ENCODE measurements at places on chromosomes 6 and 20.

DNA sequence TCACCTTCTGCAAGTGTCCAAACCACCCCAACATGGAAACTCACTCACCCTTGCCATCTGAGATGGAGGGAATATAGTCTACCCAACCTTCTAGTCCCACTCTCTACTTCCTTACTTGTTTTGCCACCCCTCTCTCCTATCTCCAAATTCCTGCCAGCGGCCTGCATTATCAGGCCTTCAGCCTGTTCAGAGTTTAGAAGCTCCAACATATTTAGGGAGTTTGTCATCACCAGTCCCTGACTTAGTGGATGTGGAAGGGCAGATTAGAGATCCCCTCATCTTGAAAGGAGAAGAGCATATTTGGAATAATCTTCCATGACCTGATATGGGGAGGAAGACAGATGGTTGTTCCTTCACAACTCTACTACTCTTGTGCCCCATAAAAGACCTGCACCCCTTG lies 281.4 kb upstream of the MAP3K7 start:
- DNase-seq, result no peak

DNA sequence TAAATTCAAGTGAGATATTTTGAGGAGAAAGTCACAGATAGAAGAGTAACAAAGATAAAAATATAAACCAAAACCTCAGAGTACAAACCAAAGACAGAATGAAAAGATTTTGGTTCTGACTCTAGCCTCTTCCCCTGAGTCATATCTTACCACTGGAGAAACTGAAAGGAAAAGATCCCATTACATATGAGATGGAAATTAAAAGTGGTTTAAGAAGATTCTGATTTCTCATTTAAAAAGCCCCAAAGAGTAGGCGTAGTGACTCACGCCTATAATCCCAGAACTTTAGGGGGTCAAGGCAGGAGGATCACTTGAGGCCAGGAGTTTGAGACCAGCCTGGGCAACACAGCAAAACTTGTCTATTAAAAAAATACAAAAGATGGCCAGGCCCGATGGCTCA lies 30.6 kb downstream of the SPINT4 start:
- no peak for DNase-seq

- DNase-seq, result no peak
These were observed 4.7 kb downstream of the FAM210B start for GRCh38 chr20:56363491-56363890.

GRCh38 chr20:46123482-46124245 lies 5.5 kb downstream of the CD40 start:
- no peak for DNase-seq

DNA sequence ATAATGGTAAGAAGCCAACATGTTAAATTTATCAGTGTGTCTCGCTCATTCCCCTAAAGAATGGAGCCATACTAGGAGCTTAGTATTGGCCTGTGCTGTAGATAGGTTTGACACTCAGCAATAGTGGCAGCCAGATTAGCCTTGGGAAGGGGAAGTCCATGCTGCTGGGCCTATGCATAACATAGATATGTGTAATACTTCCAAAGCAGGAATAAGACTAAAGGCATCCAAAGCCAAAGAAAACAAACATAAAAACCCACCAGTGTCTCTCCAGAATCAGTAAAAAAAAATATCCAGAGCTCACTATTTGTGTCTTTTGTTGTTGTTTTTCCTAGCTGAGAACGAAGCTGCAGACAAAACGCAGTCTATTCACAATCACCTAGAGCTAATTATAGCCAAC lies 104.2 kb upstream of the STXBP5 start:
- no peak for DNase-seq

GRCh38 chr20:38306379-38306778 lies 2.4 kb downstream of the BPI start:
- no peak for DNase-seq

DNA sequence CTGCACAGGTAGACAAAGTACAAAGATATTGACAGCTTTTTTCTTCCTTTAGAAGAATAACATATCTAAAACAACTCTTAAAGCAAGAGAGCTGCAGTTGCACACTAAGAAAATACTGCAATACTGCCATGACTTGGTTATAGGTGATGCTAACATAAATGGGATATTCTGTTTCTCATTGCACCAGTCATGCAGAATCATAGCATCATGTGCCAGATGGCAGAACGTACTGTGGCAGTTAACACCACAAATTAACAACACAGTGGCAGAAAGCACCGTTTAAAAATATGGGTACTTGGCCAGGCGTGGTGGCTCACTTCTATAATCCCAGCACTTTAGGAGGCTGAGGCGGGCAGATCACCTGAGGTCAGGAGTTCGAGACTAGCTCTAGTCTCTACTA lies 7.4 kb downstream of the ASXL1 start:
- DNase-seq, result no peak

- DNase-seq, result no peak
These were observed 227.5 kb downstream of the UST start for GRCh38 chr6:148974351-148974750.

GRCh38 chr20:57400821-57401564 lies 9.8 kb downstream of the RBM38 start:
- no peak for DNase-seq

DNA sequence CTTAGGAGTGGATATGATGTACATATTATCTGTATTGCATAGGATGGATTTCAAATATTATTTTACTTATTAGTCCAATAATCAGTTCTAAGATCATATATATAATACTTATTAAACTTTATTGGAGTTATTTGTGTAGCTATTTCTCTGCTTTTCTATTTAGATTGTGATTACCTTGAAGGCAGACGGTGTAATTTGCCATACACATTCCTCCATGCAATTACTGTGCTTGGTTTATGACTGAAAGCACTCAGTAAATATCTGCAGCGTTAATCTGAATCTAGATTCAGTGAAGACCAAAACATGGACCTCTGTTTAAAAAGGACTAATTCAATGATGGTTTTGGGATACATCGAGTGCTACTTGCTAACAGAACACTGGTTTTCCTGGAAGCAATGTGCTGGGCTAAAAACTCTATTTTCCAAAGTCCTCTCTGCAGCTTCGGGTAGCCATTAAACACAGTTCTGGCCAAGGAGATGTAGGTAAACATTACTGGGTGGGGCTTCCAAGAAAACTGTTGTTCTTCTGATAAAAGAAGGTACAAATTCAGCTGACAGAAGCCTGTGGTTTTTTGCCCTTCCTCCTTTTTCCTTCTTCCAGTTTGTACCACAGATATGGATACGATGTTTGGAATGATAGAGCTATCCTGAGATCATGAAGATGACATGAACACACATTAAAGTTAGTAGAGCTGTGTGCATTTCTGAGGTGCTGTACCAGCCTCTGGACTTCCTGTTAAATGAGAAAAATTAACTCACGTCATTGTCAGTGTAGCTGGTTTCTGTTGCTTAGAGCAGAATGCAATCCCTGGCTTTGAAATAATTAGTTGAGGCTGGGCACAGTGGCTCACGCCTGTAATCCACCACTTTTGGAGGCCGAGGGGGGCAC lies 136.5 kb upstream of the NUP153 start:
- no peak for DNase-seq

- DNase-seq, result no peak
These were observed 185.3 kb upstream of the PREP start for GRCh38 chr6:105588123-105588710.

- DNase-seq, result no peak
These were observed 78.3 kb downstream of the CD109 start for GRCh38 chr6:73774311-73774774.

GRCh38 chr6:104956731-104957294 lies at the start of gene LIN28B:
Gene LIN28B, plus strand, starts transcription at chr6:104957107. Its CDS starts 144 bp downstream, at chr6:104957251.
- DNase-seq, result no peak

- DNase-seq, result no peak
These were observed 31.4 kb downstream of the TFEB start for GRCh38 chr6:41704028-41704427.

GRCh38 chr20:48414786-48415185 lies 413.0 kb downstream of the PREX1 start:
- DNase-seq, result no peak

DNA sequence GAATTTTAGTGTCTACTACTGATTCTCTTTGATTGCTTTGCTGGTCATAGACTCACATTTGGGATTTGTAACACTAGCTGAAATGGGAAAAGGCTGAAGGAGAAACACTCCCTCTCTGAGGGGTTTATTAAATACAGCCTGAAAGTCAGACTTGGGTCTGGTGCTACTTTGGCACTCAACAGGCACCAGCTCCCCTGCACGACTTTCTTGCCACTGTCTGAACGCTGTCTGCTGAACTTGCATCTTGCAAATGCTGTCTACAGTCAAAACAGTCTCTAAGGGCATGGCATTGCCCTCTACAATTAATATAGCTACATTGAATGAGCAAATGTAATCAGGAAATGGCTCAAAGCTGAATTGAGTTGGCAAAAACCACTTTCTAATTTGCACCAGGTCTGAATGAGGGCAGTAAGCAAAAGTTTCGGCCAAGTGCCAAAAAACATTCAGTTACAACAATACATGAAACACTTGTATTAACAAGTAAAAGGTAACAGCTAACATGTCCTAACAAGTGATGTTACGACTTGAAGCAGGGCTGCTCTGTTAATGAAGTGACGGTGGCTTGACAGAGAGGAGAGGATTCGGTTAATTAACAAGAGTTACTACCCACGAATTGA lies 119.5 kb downstream of the FOXC1 start:
- no peak for DNase-seq

GRCh38 chr6:33698494-33698893 lies 13.0 kb downstream of the UQCC2 start:
- DNase-seq, result no peak

GRCh38 chr6:16200321-16200883 lies 38.0 kb upstream of the GMPR start:
- DNase-seq, result no peak

DNA sequence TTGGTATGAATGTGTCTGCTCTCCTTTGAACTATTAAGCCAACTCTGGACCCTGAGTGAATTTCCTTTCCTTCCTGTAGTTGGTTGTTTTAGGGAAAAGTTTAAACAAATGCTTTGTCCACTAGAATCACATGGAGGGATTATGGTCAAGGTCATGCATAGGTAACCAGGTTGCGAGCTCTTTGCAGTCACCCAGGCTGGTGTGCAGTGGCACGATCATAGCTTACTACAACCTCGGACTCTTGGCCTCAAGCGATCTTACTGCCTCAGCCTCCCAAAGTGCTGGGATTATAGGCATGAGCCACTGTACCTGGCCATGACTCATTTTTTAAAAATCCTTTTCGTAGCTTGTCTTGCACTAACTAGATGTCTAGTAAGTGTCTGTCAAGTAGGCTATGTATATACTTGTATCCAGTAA lies 88.0 kb upstream of the SOX4 start:
- DNase-seq, result no peak

DNA sequence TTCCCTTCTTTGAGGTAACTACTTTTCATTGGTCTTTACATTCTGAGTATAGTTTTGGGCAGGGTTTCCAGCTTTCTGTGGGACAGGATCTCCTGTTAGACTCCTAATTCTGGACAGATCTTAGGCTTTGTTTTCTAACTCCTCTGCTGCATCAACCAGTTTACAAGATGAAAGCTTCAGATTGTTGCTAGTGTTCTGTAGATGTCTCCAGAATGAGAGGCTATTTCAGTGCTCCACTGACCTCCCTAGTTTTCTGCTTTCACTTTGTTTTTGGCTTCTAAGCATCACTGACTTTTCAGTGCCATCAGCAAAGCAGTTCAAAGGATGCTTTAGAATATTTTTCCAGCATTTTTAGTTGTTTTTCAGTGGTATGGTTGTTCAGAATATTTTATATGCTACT lies 101.4 kb downstream of the LIN28B start:
- DNase-seq, result no peak

GRCh38 chr6:2958776-2959175 lies 12.6 kb downstream of the SERPINB6 start:
- DNase-seq, result no peak

DNA sequence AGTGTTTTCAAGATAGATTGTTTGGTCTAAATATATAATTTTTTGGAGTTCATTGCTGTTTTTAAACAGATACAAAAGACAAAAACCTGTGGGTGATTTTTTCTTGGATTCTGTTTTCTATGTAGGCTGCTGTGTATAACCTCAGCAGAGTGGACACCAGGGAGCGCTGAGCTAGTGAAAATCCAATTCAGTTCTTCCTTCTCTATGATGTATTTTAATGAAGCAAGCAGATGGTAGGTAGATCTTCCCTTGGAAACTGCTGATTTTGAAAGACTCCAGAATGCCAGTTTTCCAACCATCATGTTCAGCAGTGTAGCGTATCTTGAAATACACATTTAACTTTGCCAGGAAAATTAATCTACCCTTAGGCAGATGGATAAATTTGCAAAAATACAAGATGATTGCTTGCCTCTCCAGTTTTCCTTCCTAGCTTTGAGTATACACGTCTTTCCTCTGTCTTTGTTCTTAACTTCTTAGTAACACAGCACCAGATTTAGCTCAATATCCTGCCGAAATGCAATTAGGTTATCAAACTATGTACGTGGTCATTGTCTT lies 178.0 kb downstream of the PHF3 start:
- DNase-seq, result no peak

DNA sequence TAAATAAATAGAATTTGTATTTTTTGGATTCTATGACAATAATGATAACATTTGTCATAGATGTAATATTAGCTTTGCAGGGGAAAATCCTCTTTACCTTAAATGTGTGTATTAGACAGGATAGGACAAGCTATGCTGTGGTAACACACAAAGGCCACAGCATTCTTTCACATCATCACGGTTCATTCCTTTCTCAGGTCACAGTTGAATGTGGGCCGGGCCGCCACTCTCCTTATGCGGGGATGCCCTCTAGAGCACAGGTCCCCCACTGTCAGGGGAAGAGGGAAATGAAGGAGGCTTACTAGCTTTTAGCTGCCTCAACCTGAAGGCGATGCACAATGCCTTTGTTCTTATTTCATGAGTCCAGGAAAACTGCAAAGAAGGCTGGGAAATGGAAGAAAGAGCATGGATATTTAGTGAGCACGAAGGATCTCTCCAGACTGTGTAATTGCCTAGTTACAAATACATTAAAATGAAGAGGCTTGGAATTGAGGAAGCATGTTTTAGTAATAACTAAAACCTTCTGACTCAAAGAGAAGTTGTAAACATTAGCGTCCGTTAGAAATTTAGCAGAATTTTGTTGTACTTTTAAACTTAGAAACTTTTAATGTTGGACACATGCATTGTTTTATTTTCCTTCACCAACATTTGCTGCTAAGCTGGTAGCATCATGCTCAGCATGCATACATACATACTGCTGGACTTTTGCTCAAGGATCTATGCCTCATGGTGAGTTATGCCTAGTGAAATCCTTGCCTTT lies 248.9 kb upstream of the FOXQ1 start:
- DNase-seq, result no peak

DNA sequence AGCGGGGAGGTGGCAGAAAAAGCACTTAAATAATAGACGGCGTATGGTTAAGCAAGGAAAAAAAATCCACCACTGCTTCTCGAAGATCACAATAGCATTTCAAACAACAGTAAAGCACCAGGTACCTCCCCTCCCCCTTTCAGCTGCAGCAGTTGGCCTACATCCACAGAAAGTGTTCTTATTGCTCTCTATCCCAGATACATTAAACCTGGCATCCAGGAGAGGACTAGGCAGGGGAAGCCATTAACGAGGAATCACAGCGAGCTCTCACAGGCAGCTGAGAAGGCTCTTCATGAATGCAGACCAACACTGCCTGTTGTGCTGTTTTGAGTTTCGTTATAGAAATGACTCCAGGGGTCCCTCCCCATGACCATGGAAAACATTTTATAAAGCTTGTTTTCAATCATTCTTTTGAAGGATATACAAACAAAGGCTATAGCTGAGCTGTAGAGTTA lies 11.8 kb downstream of the FYN start:
- no peak for DNase-seq

GRCh38 chr6:143675946-143676345 lies 1.8 kb upstream of the PHACTR2 start:
- DNase-seq, result no peak

Data from occipital lobe (tissue), 3 donors.